ENCODE measurements at places on chromosomes 12 and 14. TPM values are rescaled to one million over a fixed set of nuclear protein-coding genes. Genes with fewer than 3 reads are reported as not detected.

Gene KIF5A
- 2.4 TPM for total RNA-seq

- no peak for DNase-seq
Observed at GRCh38 chr12:85580562-85581168, 255.5 kb downstream of the RASSF9 start.

GRCh38 chr14:65412856-65413738, 567 bp downstream of the FUT8 start:
- peak; percentile 68 for DNase-seq

Gene IFT43
- total RNA-seq: 27.3 TPM

- DNase-seq: no peak
Observed at GRCh38 chr12:119682639-119683252, 14.8 kb downstream of the PRKAB1 start.

Gene EPYC
- total RNA-seq: not detected

GRCh38 chr12:127272864-127273263, 994.1 kb upstream of the TMEM132C start:
- DNase-seq: peak; percentile 97

- DNase-seq: no peak
Observed at GRCh38 chr12:5438671-5439200, 6.8 kb downstream of the NTF3 start.

DNA sequence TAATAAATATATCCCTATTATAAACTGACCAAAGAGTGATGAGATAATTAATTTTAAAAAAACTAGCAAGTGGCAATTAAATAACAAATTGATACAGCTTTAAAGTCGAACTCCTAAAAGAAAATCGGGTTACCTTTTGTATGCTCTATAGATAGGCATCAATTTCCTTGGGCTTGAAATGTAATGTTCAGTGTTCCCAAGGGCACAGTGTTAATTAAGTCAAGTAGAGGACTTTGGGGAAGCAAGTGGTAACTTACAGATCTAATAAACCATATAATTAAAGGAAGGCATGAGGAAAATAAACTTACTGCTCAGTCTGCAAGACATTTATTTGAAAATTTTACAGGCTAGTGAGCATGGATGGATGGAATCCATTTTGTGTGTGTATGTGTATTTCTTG, 220.9 kb downstream of the FSCB start:
- no peak for DNase-seq

Gene ADCY4
- total RNA-seq: 0.21 TPM

- DNase-seq: peak; percentile 10
Observed at GRCh38 chr12:106682594-106683234, 91.8 kb upstream of the RIC8B start.

GRCh38 chr12:102690253-102690652, 209.9 kb upstream of the IGF1 start:
- no peak for DNase-seq

GRCh38 chr14:38839694-38840365, 263.2 kb downstream of the SEC23A start:
- DNase-seq: peak; percentile 5

DNA sequence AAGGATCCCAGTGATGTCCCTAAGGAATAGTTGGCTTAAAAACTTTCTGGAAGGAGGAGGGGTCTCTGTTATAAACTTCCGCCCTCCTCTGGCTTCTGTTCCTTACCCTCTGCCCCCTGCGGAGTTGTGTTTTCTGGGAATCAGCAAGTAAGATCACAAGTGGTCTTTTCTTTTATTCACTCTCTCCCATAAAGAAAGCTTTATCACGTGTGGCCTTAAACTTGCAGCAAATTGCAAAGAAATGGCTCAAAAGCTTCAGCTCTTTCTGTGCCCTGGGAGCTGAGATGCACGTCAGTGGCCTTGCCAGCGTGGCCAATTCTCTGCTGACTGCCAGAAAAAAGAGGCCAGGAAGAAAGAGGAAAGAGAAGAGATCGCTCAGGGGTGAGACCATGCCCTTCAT, at the start of gene SLCO1C1:
Gene SLCO1C1, plus strand, starts transcription at position 101 of the 400 bp plus-strand sequence. CDS start 4,245 bp downstream, outside the sequence.
- DNase-seq: no peak

Gene LALBA
- total RNA-seq: not detected

Measured in mammary epithelial cell (primary cell).